Fibroblast of lung (primary cell): ENCODE measurements at places on chromosomes 11 and 22.

DNA sequence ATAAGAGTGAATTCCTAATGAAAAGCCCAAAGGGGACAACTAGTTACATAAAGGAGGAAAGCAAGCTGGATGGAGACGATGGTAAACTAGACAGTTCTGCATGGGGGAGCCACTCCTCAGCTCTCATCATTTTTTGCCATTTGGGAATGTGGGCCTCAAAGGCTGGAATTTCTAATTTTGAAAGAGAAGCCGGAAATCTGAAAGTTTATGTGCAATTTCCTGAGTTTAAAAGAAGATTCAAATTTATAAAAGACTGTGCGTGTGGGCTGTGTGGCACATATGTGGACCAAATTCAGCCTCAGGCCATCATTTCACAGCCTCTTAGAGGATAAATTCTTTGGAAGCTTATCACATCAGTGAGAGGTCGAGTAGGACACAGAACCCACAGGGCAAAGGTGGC lies 18.3 kb upstream of the CRY2 start:
- DNase-seq = no peak

GRCh38 chr22:38837414-38837928 lies 6.4 kb downstream of the NPTXR start:
- no peak for DNase-seq

- DNase-seq = no peak
Observed at GRCh38 chr11:113974741-113975470, at the start of gene HTR3A. HTR3A (plus strand) TSS chr11:113975108; CDS start chr11:113975326, 218 bp downstream.

DNA sequence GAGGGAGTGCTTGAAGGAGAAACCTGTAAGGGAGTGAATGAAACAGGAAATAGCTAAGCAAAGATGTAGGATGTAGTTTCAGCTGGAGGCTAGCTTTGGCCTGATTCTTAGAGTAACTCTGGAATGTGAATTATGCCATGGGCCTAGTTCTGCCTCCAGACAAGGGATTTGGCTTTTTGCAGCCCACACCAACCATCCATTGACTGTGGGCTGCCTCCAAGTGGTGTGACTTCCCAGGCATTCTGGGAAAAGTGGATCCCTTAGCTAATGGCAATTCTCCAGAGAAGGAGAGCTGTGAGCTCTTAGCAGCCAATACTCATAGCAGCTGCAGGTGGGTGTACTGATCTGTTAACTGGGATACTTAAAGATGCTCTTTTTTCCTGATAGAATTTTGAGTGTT lies 2.0 kb upstream of the OR9I1 start:
- peak; percentile 1 for DNase-seq

- peak; percentile 14 for DNase-seq
Observed at GRCh38 chr11:76313913-76314740, 66.8 kb downstream of the THAP12 start.

GRCh38 chr11:126054408-126054807 lies 8.3 kb downstream of the CDON start:
- no peak for DNase-seq

DNA sequence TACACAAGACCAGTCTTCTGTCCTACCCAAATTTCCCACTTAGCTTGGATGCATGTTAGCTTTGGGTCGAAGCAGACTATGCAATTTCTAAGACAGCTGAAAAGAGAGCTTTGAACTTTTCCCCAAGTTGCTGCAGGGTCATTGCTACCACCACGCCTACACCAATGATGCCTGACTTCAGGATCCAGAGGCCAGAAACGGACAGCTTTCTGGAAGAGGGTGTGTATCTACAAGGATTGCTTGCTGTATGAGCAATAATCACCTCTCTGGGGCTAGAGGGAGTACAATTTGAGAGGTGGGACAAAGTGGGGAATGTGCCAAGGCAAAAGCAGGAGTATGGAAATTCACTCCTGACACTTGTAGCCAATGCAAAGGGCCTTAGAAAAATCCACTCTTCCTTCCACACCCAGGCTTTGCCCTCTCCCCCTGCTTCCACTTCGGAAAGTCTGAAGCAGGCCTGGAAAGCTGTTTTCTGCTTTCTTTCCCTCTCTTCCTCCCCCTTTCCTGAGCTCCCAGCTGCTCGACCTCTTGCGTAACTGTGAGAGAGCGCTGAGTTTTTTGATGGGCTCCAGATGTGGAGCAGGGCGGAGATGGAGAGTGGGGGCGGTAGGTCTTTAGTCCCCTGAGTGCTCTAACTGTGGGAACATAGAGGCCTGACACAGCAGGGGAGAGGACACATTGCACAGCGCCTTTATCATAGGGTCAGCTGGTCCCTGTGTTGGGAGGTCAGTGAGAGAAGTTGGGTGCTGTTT lies 2.1 kb upstream of the PHLDB1 start:
- DNase-seq = peak; percentile 75

DNA sequence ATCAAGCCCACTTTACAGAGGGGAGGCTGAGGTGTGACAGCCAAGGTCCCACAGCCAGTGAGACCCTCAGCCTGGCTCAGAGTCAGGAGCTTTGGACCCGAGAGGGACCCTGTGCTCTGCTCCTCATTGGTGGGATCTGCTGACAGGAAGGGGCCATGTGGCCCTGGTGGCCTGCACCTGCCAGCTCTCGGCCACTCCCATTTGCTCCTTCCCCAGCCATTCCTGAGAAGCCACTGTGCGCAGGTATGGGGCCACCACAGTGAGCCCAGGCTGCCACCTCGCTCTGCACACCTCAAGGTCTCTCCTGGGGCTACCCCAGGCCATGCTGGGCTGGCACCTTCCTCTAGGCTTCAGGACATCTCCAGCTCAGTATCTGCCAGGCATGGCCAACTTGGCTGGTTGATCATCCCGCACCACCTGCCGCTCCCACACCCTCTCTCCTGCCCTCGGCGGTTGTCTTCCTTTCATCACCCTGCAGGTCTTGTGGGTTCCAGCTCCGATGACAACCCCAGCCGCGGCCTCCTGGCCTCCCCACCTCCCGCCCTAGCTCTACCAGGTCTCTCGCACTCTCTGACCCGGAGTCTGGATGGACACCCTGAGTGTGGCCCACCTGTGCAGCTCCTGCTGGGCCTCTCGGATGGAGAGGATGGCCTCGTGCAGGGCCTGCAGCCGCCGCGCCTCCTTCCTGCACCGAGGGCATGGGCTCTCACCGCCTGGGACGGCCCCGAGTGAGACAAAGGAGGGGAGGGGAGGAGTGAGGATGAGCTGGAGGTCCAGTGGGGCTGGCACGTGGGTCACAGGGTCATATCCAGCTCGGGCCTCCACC lies 32.2 kb upstream of the CARS1 start:
- no peak for DNase-seq

DNA sequence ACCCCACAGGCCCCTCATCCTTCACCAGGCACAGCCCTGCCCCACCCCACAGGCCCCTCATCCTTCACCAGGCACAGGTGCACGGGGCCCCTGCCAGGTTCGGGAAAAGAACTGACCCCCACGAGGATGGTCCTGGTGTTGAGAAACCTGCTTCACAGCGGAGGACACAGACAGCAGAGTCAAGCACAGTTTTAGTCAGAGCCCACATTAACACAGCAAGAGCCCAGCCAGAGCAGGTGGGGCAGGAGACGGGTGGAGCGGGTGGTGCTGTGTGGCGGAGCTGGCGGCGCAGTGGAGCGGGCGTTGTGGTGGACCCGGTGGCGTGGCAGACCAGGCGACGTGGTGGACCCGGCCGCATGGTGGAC lies 1085.5 kb downstream of the BRD1 start:
- no peak for DNase-seq

GRCh38 chr11:94656968-94657367 lies 89.8 kb downstream of the PIWIL4 start:
- DNase-seq = no peak

DNA sequence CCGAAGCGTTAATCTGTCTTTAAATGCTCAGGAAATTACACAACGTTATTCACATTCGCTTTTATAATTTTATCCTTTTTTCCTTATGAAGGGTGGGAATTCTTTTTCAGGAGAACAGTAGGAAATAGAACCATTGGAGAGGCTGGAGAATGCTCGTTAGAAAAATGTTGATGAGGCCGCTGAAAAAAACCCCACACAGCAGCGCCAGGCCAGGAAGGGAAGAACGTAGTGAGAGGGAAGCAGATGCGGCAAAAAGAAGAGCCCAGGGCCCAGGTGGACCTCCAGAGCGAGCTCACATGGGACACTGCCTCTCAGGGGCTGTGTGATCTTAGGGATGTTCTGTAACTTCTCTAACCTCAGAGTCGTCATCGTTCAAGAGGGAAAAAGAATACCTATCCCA lies 691.6 kb downstream of the OPCML start:
- DNase-seq = no peak

GRCh38 chr11:68753300-68753699 lies 2.0 kb upstream of the TESMIN start:
- DNase-seq = no peak
